DMS 273 treated with DMSO at 0.1 percent for 48 hours (cell line): ENCODE measurements at places on chromosomes 5 and 9.

GRCh38 chr5:88675708-88676636 lies 207.0 kb downstream of the MEF2C start:
- DNase-seq, result peak; percentile 91

GRCh38 chr5:89349246-89349980 lies 466.4 kb upstream of the MEF2C start:
- no peak for DNase-seq

GRCh38 chr9:116066221-116066620 lies 87.4 kb upstream of the PAPPA start:
- no peak for DNase-seq

DNA sequence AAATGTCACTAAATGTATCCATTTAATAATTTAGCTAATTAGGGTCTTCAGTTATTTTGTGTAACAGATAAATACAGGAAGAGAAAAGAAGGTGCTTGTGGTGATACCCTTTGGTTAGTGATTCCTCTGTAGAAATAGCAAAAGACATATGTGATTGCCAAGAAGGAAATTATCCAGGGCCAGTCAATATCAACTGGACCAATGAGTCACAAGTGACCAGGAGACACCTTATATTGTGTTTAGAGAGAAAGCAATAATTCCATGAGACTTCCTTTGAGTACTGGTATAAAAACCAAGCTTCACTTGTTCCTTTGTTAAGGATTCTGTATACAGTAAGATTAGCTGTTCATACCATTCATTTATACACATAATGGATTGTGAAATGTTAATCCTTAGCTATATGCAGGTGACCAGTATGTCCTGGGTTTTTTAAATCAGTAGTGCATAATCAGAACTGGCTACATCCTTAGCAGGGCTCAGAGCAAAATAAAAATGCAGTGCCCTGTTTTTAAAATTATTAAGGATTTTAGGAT lies 11.7 kb upstream of the F2R start:
- no peak for DNase-seq

GRCh38 chr9:126440940-126441339 lies 114.3 kb downstream of the MVB12B start:
- DNase-seq, result no peak

- DNase-seq, result no peak
These were observed 298.1 kb downstream of the SLF1 start for GRCh38 chr5:94916619-94917018.

DNA sequence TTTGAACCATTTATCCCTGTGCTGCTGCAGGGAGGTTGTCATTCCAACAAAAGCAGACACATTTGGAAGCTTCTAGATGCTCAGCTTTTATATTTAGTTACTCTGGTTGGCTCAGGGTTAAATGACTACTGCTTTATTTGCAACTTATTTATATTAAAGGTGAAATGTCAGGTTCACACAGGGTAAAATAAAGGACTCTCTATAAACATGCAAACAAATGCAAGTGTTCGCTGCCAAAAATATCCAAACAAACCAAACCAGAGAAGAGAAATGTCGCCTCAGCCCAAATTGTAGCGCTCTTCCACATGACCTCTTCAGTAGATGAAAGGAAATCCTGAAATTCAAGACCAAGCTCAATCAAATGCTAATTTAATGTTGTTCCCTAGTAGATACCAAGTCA lies 57.0 kb upstream of the LIFR start:
- DNase-seq, result no peak

DNA sequence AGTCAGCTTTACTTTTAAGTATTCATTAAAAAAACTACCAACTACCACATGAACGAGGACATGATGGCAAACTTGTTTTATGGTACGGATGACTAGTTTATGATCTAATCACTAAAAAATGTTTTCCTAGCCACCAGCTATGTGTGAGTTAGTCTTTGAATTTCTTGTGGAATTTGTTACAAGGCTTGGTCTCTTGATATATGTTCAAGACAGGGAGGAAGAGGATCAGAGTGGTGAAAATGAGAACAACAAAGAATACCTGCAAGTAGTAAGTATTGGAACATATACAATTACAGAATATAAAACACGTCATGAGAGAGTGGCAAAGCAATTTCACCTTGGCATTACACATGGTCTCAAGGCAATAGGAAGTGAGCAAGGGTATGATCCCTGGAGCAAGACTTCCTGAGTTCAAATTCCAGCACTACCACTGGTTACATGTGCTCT lies 548.6 kb upstream of the TLE4 start:
- no peak for DNase-seq

DNA sequence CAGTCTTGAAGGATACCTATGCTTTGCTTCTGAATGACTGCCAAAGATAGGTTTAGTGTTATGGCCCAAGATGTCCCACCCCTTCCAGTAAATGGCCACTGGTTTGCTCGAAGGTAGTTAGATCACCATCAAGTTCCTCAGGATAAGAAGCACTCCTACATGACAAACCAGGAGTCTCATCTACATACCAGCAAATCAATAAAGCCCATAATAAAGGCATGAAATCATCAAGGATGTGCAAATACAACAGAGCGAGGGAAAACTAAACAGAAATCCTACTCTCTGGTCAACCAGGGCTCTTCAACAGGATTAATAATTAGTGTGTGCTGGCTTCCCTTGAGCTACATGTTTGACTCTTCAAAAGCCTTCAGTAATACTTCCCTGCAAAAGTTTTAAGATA lies 141.0 kb downstream of the LHFPL2 start:
- no peak for DNase-seq

DNA sequence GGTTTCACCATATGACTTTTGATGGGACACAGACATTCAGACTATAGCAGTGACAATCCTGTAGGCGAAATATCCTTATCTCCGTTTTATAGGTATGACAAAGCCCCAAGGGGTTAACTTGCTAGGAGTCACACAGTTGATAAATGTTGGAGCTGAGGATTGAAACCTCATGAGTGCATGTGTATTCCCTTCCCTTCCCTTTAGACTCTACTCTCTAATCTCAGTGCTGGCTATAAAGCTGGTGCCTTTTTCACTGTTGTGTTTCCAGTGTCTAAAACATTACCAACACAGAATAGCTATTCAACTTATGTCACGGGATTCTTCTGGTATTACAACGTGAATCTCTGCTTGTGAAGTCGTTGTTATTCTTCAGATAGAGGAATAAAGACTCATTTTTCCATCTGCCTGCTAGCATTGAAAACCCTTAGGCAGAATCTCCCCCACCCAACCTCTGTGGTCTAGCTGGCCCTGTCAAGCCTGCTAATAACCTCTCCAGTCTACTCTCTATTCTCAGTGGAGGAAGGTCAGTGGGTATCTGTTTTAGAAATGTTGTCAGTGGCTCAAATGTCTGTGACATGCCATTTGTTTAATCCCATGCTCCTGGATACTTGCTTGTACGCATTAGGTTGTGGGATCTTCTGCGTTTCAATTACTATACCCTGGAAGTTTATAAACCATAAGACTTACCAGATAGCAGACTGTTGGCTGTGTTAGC lies 121.2 kb downstream of the TLE4 start:
- DNase-seq, result no peak

DNA sequence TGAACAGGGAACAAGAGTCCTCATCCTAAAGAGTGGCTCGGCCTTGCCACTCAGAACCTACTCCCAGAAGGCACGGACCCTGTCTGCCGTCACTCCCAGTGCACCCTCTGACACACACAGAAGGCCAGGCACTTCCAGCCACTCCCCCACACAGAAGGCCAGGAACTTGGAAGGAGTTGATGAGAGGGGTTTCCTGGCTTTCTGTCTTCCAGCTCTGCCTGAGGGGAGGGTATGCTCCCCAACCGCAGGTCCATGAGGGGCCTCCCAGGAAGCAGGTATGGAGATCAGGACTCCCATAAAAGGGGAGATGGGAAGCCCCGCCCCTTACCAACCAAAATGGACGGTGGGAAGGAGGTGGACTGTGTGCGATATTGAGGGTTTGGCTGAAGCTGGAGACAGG lies 247.6 kb upstream of the IRX4 start:
- no peak for DNase-seq
